GF-D8 (cell line): ENCODE measurements at places on chromosomes 12 and 14.

DNA sequence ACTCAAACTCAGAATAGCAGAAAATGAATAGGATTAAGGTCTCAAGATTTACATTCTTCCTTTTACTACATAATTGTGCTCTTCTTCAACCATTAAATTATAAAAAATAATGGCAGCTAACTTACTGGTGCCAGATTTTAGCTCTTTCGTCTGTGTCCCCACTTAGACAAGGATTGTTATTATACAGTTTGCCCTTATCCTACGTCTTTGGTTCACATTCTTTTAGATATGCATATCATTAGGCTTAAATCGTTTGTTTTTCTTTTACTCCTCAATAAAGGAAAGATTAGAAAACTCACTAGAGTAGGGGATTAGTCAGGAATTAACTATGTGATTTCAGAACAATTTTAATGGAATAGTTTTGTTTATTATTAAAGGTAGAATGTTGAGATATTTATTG lies 129.6 kb upstream of the GARIN2 start:
- no peak for DNase-seq

- no peak for DNase-seq
Measured at GRCh38 chr12:67927324-67927723, 61.9 kb upstream of the IFNG-AS1 start.

DNA sequence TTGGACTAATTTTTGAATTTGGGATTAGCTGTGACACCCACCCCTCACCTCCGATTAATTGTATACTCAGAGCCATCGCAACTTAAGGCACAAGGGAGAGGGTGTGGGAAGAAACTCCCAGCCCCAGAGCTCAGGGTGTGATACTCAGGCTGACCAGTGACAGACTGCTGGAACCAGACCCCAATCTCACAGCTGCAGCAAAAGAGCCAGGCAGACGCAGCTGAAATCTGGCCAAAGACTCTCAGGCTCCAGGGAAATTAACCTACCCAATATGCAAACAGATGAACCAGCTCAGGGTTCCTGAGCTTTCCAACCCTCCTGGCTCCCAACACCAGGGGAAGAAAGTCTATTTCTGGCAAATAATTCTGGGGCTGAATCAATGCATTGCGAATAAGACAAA lies 30.5 kb downstream of the ANAPC7 start:
- DNase-seq: no peak

- DNase-seq: no peak
Measured at GRCh38 chr12:104575442-104576186, 118.9 kb downstream of the CHST11 start.

DNA sequence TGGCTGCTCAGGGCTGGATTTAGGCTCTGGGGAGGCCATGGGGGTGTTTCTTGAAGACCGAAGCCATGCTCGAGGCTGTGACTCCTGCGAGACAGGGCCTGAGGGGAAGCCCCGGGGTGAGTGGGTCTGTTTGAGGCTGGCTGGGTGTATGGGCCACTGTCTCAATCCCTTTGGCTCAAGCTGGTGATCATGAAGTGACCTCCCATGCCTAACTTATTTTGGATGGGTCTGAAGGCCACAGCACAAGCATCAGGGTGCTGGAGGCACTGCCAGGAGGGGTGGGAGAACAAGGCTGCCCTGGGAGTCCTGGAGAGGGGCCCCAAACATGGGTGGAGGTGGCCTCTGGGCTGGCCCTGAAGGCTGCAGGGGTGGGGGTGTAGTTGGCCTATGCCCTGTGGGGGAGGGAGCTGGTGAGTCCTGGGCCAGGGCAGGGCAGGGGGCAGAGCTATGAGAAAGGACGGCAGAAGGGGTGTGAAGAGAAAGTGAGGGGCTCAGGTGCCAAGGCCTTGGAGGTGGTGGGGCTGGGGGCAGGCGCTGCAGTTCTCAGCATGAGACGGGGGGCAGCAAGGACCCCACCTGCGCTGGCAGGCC lies 100.9 kb downstream of the KIF26A start:
- no peak for DNase-seq

DNA sequence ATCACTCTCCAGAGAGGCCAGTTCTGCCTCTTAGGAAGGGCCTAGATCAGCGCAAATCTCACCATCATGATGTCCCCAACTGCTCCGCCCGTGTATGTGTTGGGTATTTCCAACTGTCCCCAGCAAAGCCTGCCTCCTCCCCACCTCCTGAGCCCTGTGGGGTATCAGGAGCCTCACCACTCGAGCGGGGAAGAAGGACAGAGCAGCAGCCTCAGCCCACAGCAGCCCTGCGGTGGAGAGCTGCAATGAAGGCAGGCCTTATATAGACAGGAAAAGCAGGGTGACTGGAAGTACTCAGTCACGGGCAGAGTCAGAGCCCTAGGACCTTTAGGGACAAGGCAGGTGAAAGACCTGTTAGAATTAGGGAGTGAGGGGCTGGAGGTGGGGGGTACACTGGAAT lies 358.2 kb downstream of the CACNA1C start:
- no peak for DNase-seq

GRCh38 chr12:119136811-119137410 lies 41.8 kb upstream of the HSPB8 start:
- no peak for DNase-seq

DNA sequence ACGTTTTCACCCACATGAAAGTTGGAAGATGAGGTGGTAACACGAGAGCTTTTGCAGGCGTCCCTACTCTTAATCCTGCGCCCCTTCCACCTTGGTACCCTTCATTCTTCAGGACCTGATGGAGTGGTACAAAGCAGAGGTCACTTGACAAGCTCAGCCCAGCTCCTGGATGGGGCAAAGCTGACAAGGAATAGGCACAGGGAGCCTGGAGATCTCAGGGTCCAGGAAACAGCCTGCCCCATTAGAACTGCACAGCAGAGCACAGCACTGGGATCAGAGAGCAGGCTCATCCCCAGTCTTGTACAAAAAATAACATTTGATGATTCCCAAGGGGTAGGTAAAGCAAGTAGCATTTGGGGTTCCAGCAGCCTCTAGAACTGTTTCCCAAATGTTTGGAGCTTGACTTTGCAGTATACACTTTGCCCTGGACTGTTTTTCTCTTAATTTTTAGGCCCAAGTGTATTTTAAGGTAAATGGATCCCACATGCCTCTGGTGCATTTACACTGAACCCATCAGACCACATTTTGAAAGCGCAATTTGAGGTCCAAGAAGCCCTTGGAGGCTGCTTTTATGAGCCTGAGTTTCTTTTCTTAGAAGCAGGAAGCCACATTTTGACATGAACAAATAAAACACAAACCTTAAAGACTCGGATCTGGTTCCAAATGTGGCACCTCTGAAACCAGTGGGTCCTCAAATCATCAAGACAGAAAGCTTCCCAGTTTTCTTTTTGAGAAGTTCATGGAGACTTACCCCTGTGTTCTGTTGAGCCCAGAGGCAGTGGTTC lies 633 bp downstream of the TC2N start:
- no peak for DNase-seq

DNA sequence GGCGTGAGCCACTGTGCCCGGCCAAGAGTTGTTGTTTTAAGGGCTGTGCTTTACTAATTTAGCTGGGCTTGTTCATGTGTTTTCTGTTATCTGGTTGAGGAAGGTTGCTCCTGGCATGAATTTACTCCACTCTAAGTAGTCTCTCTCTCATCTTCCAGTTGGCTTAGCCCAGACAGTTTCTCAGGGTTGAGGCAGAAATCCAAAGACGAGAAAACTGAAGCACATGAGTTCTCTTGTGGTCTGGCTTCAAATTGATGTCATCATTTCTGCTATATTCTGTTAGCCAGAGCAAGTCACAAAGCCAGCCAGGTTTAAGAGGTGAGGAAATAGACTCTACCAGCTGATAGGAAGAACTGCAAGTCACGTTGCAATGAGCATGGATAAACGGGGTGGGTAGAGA lies 57.9 kb downstream of the E2F7 start:
- no peak for DNase-seq

DNA sequence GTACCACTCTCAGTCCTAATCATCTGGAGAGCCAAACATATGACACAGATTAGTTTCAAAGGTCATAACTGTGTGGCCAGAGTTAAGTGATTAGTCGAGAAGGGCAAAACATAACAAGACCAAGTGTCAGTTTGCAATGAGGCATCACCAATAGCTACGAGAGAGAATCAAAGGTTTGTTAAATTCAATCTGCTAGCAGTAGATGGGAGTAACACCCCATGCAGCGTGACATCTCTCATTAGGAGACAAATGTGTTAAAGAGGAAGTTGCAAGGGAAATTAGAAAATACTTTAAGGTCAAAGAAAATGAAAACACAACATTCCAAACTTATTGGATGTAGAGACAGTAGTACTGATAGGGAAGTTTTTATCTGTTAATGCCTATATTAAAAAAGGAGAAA lies 135.7 kb upstream of the SYT10 start:
- DNase-seq: no peak

- no peak for DNase-seq
Measured at GRCh38 chr12:15963271-15963670, 52.1 kb downstream of the DERA start.

- no peak for DNase-seq
Measured at GRCh38 chr12:94264736-94265485, 116.5 kb downstream of the PLXNC1 start.

GRCh38 chr14:105859717-105860614 lies 333.6 kb downstream of the TMEM121 start:
- no peak for DNase-seq

GRCh38 chr12:27213830-27214787 lies 30.0 kb upstream of the STK38L start:
- DNase-seq: no peak

GRCh38 chr14:61484826-61485584 lies 163.6 kb downstream of the PRKCH start:
- no peak for DNase-seq

GRCh38 chr12:96872961-96873360 lies 34.1 kb upstream of the NEDD1 start:
- no peak for DNase-seq

GRCh38 chr12:132321321-132322118 lies 7.9 kb downstream of the GALNT9 start:
- no peak for DNase-seq

- no peak for DNase-seq
Measured at GRCh38 chr12:5015711-5016492, 27.8 kb upstream of the KCNA5 start.

GRCh38 chr14:32724867-32725471 lies 213.7 kb upstream of the NPAS3 start:
- no peak for DNase-seq

DNA sequence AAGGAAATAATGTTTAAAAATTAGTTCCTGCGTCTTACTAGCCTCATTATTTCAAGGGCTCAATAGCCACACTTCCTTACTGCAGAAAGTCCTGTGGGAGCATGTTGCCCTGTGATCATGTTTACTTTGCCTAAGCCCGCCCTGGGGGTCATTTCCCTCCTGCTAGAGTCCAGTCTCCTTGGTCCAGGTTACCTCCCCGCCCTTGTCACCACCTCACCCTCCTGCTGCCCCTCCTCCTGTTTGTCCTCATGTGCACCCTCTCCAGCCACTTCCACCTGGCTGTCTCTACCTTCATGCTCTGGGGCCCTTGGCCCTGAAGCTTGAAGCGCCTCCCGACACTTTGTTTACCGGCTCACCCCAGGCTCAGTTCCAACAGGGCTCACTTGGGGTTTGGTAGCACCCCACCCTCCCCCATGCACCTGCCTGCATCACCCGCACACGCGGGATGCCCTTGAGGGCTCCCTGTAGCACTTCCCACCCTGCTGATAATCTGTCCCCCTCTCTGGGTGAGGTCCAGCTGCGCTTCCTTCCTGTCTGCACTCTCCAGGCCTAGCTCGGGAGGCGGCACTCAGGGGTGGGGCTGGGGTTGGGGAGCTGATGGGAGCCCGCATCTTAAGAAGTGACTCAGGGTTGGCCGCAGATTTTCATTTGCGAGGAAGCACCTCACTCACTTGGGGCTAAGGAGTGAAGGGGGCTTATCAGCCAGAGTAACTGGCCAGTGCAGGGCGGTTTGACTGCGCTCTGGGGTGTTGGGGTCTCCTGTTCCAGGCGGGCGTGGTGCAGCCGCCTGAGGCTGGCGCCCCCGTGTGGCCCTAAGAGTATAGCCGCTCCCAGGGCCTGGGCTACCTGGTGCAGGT lies 40.1 kb downstream of the SMIM41 start:
- DNase-seq: no peak

GRCh38 chr12:108752387-108752786 lies 21.1 kb upstream of the CORO1C start:
- no peak for DNase-seq

- no peak for DNase-seq
Measured at GRCh38 chr14:93862265-93862664, 64.9 kb upstream of the FAM181A start.

DNA sequence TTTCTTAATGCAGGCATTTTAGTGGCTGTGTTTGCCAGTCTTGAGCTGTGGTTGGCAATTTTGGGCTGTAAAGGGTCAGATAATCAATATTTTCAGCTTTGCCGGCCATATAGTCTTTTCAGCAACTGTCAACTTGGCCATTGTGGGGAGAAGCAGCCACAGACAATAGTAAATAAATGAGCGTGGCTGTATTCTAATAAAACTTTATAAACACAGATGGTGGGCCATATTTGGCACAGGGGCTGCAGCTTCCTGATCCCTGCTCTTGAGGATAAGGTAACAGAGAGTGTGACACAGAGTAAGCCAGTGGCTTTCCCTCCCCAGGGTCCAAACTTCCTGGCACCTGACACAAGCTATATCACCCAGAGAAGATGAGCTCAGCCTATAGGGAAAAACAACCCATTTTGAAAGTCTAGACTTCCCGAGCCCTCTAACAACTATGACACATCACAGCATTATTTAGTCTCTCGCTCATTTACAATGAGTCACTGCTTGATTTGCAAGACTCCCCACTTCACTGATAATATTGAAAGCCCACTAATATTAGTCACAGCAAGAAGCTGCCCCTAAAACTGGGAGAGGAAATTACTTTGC lies 163.1 kb upstream of the TMPO start:
- DNase-seq: no peak

DNA sequence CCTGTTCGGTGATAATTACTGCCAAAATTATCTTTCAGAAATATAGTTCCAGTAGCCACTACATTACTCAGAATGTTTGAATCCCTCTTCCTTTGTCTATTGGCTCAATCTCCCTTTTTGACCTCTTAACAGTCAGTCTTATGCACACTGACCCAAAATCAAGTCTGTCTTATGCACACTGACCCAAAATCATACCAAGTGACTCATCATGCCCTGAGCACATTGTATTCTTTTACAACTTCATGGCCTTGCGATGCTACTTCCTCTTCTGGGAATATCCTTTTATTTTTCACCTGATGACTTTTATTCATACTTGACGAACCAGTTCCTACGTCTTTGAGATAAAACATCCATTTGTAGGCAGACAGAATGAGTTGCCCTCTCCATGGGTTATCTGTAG lies 182.3 kb downstream of the NPAS3 start:
- no peak for DNase-seq

- no peak for DNase-seq
Measured at GRCh38 chr12:3148366-3149000, 71.3 kb downstream of the TSPAN9 start.
